Activated CD8-positive, alpha-beta memory T cell treated with anti-CD3 and anti-CD28 coated beads for 1 hour (primary cell): ENCODE measurements at places on chromosomes 5 and 9.

DNA sequence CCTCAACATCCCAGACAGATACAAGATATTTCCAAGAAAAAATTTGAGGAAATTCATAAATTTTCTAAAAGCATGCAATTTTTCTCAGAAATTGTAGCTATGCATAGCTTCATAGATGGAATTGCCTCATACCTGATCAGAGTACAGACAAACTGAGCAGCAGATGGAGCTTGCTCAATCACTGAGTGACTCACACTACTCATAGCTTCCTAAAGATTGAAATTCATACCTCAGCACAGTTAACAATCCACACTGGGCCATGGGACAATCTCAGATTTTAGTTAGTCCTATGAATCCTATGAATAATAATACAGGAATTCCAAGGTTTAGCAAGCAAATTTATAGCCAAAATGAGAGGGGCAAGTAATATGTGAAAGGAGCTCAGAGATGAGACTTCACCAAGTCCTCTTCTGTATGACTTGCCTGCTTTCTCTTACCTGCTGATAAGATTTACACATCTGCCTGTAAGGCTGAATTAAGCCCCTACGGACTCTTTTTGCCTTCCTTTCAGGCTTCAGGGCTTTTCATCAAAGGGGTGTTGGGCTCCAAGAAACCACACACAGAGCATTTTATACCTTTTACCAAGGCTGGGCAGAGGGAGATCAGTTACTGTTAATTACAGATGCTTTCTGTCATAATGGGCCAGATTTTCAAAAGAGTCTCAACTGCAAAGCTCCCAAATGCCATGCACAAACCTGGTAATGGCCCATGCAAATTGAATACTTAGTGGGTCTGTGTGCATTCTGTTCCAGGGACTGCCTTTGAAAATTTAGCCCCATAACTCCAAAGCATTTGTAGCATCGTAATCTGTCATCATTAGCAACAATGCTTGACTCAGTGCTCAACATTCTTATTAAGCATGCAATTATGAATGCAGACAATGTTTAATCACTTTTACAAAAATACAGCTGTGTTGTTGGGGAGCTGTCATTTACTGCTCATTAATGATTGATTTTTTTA is 439.3 kb downstream of the DTWD2 start:
- no peak for DNase-seq

- no peak for DNase-seq
Observed at GRCh38 chr9:27542508-27542907, 12.9 kb upstream of the MOB3B start.

GRCh38 chr5:58012801-58013315 is 447.0 kb downstream of the PLK2 start:
- no peak for DNase-seq

DNA sequence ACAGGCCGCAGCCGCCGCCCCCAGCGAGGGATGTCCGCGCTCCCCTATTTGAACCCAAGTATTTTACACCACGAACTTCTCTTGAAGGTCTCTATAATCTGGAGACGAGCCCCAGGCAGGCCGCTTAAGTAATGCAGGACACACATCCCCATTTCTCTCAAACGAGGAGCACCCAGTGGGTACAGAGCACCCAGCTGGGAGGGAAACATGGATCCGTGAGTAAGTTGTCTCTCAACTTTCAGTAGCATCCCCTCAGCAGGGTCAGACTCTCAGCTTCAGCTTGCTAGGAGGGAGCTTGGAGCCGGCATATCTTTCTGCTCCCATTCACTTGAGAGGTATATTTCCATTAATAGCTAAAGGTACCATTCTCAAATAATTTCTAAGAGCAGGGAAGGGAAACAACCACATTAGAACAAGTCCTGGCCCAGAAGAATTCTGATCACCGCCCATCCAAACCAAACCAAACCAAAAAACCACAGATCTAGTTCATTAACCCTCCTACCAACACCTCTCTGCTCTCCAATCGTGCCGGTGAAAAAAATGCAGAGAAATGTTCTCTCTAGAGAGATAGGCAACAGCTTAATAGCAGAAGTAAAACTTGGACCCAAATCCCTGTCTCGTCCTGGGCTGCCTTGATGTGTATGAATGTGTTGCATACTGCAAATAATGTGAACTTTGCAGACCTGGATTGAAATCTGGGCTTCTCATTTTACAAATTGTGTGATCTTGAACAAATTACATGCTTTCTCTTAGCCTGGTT is 910 bp downstream of the TDRD7 start:
- no peak for DNase-seq
